Activated T-cell treated with anti-CD3 and anti-CD28 coated beads, Interleukin-2, amount 50 U/mL, for 1 hour (primary cell): ENCODE measurements at places on chromosomes 1 and 21.

- no peak for DNase-seq
These were observed 3.5 kb downstream of the FCRL3 start for GRCh38 chr1:157696966-157697628.

DNA sequence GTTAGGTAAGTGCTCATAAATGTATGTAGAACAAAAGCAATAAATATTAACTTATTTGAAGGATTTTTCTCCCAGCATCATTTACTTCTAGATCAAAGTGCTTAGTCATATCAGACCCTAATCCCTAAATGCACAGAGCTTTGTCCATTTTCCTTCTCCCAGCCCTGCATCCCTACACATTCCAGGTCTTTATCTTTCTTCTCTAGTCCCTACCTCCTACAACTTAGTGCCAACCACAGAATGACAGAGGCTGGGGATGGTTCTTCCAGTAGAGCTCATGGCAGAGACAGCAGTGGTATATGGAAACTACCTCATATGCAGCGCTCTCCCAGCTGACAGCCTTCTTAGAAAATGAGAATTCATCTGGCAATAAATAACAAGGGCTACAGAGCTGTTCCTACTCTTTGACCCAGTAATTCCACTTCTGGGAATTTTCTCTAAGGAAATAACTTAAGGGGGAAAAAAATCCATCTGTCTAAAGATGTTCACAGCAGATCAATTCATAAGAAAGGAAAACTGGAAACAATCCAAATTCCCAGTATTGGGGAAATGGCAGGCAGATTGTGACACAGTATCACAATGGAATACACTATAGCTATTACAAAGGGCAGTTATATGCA is 62.9 kb upstream of the ROR1 start:
- DNase-seq, result no peak

DNA sequence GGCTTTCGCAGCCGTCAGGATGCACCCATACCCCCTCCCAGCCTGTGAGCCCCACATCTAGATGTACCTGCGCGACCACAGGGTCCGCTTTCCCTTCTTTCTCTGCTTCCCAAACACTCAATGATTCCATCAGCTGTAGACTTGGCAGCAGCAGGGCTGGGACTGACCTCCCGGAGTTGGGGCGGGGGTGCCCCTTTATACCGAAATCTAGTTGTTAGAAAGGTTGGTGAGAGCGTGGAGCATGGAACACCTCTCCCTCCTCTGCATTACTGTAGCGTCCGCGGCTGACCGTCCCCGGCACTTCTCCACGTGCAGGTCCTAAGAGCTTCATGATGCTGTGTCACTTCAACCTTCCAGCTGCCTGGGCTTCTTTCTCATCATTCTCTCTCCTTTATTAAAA is 21.1 kb upstream of the ACTRT2 start:
- peak; percentile 3 for DNase-seq

DNA sequence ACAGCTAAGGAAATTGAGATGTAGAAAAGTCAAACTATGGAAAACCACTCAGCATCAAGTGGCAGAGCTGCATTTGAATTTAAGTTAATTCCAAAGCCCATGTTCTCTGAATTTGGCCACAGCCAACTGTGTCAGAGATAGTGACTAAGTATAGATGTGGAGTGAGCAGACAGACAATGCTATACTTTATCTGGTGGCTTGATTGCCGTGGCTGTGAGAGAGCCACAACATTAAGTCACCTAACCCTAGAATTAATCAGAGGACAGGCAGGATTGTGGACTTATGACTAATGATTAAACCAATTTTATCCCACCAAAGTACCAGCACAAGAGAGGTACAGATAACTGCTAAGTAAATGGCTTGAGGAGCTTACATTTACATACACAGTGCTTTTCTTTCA is 209.8 kb downstream of the TPR start:
- no peak for DNase-seq

DNA sequence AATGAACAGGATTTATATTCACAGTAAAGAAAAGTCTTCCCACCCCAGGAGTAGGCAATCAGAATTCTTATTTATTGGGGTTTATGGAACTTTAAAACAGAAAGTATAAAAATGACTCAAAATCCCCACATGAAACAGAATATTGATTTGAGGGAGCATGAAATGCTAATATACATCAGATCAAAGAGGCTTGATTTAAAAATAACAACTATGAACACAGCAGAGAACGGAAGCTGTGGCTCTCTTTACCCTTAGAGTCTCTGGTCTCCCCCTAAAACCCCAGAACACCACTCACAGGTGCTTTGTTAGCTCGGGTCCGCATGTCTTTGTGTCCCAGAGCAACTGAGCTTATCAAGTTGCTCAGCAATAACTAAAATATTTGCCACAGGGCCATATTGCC is 31.2 kb upstream of the FASLG start:
- DNase-seq, result no peak

DNA sequence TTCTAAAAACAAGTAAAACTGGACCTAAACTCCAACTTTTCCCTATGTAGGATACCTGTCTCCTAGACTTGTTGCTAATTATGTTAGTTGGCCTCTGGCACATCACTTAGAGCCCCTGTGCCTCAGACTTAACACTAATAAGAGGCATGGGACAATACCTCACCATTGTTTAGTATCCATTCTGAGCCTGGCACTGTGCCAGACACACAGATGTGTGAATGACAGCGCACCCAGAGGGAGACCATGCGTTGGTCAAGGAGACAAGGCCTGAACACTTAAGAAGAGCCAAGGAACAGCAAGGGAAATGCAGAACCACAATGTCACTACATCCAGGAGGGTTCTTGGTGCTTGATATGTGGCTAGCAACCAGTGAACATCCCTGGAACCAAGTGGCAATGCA is 189.1 kb downstream of the FGGY start:
- DNase-seq, result no peak

- DNase-seq, result no peak
These were observed 691.4 kb upstream of the NCAM2 start for GRCh38 chr21:20306836-20307235.

GRCh38 chr1:16218674-16219071 is 6.2 kb upstream of the ARHGEF19 start:
- DNase-seq, result no peak

- no peak for DNase-seq
These were observed 51.9 kb downstream of the CDC7 start for GRCh38 chr1:91552596-91552995.

- peak; percentile 83 for DNase-seq
These were observed at the start of gene TRIM62 for GRCh38 chr1:33181921-33182341. TSS of gene TRIM62 (minus strand) at chr1:33182043. CDS start at chr1:33181432, 611 bp downstream.

DNA sequence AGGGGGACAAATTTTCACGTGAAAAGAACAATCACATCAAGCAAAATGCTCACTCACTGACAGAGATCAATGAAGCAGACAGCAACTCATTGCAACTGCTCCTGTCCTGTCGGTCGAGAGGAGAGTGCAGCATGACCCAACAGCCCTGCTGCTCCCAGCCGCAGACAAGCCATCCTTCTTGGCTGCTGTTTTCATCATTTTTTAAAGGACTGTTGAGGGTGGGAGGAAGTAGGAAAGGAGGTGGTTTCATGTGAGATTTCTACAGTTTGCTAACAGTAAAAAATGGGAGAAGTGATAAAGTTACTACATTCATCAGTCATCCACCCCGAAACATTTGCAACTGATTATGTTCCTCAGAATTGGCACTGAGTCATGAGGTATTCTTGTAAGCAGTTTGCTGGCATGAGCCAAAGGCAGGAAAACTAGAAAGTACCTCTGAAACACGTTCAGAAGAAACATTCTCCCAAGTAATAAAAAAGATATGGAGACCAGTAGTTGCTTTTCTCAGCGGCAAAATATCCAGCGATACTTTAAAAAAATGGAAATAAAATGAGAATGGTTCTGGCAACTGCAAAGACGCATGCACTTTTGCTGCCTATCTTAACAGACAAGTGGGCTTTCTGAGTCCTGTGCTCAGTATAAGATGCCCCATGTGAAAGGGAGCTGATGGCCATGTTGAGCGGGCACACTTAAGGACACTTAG is 72.0 kb upstream of the CLDN14 start:
- no peak for DNase-seq

- DNase-seq, result no peak
These were observed 75.2 kb upstream of the TARDBP start for GRCh38 chr1:10936998-10937901.

DNA sequence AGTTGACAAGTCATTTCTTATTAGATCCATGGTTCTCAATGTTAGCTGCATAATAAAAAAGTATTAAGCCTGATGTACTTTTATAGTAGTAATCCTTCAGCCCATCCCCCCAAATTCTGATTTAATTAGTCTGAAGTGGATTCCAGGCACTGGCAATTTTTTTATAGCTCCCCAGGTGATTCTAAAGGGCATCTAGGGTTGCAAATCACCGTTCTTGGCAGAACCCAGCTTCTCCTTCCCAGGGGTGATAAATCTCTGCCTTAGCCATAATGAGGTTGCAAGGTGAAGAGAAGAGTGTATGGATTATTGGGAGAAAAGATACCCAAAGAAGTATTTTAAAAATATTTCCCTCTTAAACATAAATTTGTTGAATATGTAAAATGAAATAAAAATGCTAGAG is 43.0 kb upstream of the RXRG start:
- no peak for DNase-seq

- no peak for DNase-seq
These were observed 1.1 kb downstream of the AKT3 start for GRCh38 chr1:243848858-243849420.

- peak; percentile 69 for DNase-seq
These were observed 64.2 kb downstream of the PIK3CD start for GRCh38 chr1:9715536-9716226.

DNA sequence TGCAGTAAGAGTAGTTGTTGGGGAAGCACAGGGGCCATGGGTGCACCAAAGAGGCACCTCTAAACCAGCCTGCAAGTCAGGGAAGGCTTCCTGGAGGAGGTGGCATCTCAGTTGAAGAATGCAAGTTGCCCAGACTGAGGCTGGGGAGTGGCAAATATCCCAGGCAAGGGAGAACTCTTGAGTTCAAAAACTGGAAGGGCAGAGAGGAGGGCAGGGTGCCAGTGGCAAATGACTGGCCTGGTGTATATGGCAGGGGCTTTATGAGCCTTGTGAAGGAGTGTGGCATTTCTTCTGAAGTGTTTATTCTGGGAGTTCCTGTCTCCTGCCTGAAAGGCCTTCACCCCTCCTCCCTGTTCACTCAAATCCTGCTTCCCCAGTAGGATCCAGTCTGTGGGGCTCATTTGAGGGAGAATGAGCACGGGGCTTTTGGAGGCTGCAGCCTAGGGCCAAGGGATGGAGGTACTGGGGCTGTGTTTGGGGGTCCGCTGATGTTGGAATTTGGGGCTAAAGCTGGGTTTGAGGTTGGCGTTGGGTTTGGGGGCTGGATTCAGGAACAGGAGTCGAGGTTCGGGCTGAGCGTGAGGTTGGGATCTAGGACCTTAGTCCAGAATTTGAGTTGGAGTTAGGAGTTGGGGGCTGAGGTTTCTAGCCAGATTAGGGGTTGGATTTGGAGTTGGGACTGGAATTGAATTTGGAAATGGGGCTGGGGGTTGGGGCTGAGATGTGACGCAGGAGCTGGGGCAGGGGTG is at the start of gene TMEM125:
Gene TMEM125 (plus strand): TSS at position 357 of the 749 bp plus-strand sequence. CDS start 2,740 bp downstream, outside the sequence.
- no peak for DNase-seq

DNA sequence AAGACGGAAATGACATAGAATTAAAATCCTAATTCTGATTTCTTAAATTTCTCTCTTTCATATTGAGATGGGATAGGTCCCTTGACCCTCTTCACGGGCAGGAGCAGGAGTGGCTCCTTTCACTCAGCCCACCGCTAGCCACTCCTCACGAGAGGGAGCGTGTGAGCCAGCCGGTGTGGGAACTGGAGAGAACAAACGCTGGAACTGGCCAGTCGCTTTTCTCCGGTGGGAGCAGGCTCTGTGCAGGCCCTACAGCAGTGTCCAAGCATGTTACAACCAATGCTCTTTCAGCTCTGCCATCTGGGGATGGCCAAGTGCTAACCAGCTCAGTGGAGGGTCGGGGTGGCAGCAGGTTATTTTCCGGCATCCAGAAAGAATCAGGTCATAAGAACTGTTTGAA is 815.5 kb upstream of the ADGRL4 start:
- DNase-seq, result no peak

GRCh38 chr21:37369307-37369854 is 2.8 kb downstream of the DYRK1A start:
- no peak for DNase-seq

- no peak for DNase-seq
These were observed 29.6 kb downstream of the TMEM63A start for GRCh38 chr1:225852413-225853124.

- no peak for DNase-seq
These were observed 28.7 kb upstream of the VTCN1 start for GRCh38 chr1:117239467-117239866.

DNA sequence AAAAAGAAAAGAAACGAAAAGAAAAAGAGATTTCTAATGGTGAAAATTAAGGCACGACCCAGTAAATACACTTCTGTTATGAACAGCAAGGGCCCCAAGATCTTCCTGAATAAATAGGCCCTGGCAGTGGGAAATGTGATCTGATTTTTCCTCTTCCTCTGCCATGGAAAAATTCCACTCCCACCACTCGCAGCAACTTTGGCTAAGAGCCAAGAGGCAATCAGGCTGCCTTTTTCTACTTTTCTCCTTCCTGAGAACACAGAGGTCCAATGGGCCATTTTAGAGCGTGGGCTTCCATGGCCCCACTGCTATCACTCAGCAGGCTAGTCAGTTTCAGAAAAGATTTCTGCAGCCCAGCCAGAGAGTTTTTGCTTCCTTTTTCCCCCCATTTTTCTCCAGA is 33.7 kb upstream of the AK4 start:
- DNase-seq, result no peak

DNA sequence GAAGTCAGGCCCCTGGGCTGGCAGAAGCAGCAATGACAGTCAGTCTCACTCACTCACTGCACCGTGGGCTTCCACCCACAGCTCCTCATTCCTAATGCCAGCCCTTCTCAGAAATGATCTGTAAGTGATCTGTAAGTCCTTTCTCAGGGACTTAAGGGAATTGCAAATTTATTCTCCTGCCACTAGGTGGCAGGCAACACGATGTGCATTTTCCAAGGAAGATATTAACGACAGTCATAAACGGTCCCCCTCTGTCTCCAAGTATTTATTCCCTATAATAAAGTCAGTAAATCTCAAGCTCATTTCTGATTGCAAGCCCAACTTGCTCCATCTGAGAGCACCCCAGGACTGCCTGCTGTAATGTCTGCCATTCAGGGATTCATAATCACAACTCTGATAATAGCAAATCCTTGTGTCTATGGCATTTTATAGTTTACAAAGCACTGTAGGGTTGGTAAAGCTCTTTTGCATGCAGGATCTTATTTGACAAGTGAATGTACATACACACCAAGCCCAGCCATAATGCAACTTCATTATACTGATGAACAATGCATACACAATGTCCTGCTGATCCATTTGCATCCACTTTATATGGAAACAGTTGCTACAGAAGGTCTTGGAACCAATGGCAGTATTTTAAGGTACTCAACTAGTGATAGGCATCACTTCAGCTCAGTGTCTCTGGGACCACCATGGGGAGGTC is 380.5 kb upstream of the CAMK1G start:
- DNase-seq, result no peak

DNA sequence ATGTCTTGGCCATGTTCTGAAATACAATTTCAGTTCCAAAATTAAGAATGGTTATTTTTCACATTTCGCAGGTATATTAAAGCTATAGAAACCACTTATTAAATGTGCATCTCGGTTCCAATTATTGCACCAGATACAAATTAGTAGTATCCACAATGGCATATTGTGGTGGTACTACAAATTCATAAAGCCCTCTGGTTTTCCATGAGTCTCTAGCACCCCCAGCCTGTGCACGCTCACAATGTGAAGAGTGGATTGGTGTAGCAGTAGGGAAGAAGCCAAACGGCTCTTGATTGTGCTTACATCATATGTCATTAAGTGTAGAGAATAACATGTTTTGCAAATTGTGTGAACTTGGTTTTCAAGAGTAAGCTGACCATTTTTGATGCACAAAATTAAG is 1.9 kb upstream of the BRINP3 start:
- no peak for DNase-seq

GRCh38 chr1:86146566-86146965 is 10.0 kb downstream of the COL24A1 start:
- no peak for DNase-seq
